ENCODE measurements at places on chromosomes 7 and 10.

GRCh38 chr7:17781491-17782215 lies 158.6 kb downstream of the SNX13 start:
- DNase-seq: peak; percentile 81

GRCh38 chr7:26556061-26556881 lies 264.6 kb downstream of the SNX10 start:
- no peak for DNase-seq

- DNase-seq: no peak
Measured at GRCh38 chr10:131788386-131788785, 112.4 kb upstream of the PPP2R2D start.

DNA sequence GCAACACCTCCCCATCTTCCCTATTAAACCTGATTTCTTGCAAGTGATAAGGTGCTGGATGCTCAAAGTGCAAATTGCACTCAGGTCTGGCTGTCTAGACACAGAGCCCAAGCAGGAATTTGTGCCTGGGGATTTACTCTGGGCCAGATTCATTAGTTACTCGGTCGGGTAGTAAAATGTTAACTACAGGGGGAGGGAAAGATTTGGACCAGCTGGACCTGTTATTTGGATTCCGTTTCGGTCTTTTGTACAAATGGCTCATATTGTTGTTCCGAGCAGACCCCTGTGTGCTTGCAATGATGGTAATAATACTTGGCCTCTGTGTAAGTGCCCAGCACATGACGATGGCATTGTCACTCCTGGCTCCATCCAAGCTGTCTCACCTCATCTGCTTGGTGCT lies 609.6 kb downstream of the KCNMA1 start:
- no peak for DNase-seq

GRCh38 chr10:89837165-89838043 lies 136.0 kb downstream of the KIF20B start:
- DNase-seq: no peak

DNA sequence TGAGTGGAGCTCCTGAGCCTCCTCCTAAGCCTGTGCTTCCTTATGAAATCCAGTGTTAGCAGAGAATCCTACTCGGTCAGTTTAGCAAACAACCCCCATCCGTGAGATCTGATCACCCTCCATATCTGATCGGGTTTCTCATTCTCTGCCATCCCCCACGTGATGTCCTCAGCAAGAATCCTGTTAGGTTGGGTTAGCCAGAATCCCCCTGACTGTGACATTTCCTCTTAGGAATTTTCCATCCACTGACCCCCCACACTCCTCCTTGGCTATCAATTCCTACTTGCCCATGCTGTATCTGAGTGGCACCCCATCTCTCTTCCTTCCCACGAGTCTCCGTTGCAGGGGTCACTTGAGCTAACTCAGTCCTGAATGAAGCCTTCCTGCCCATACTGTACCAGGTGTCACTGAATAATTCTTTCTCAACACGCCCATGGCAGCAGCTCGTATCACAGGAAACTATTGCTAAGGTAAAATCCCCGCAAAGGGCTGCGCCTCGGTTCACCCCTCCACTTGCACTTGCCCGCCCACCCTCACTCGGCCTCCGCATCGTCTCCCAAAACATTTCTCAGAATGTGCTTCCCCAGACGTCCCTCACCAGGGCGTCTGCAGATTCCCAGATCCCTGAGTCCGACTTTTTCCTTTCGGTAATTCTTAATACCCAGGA lies 44.1 kb downstream of the MYOF start:
- DNase-seq: peak; percentile 62

- DNase-seq: no peak
Measured at GRCh38 chr10:73892310-73893030, 18.1 kb upstream of the CAMK2G start.

- DNase-seq: no peak
Measured at GRCh38 chr7:6359021-6359420, 86.6 kb upstream of the CYTH3 start.

GRCh38 chr7:12303495-12303894 lies 92.4 kb downstream of the TMEM106B start:
- no peak for DNase-seq
